ENCODE measurements at places on chromosomes 1 and 21.
A peak's percentile ranks its signal among the peaks of the same experiment; 100 is the strongest.

- no peak for DNase-seq
Observed at GRCh38 chr1:245969283-245969682, 537.8 kb downstream of the SMYD3 start.

GRCh38 chr1:63653976-63654375, 60.8 kb downstream of the PGM1 start:
- no peak for DNase-seq

- no peak for DNase-seq
Observed at GRCh38 chr21:42553435-42553834, 39.8 kb downstream of the SLC37A1 start.

- DNase-seq = no peak
Observed at GRCh38 chr21:29351691-29352090, 53.0 kb downstream of the BACH1 start.

DNA sequence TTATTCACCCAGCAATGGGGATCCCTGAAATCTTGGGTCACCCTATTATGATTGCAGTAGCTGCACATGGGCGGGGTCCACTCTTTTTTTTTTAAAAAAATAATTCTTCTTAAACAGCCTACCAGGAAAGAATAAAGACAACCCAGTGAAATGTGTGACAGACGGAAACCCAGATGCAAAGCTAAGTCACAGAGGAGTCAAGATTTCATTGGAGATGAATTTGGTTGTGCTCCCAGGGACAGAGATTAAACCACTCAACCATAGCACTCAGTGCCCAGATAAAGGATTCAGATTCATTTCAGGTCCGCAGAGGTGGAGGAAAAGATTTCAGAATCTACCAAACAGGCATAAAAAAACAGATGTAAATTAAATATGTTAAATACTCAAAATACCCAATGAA, 583.5 kb upstream of the ZP4 start:
- DNase-seq = no peak

GRCh38 chr1:37905727-37906126, 41.1 kb downstream of the INPP5B start:
- no peak for DNase-seq

- peak; percentile 61 for DNase-seq
Observed at GRCh38 chr1:26826261-26827105, at the start of gene ZDHHC18. ZDHHC18 (plus strand) TSS chr1:26826688; CDS start chr1:26826805, 117 bp downstream.

Data from NCI-H1048 (cell line).